IMR-90 (cell line): ENCODE measurements at places on chromosomes 5 and 9. TPM values are rescaled to one million over a fixed set of nuclear protein-coding genes. Genes with fewer than 3 reads are reported as not detected.
A peak's percentile ranks its signal among the peaks of the same experiment; 100 is the strongest.

- no peak for DNase-seq
Observed at GRCh38 chr5:141403387-141403786, 809 bp downstream of the PCDHGA9 start.

DNA sequence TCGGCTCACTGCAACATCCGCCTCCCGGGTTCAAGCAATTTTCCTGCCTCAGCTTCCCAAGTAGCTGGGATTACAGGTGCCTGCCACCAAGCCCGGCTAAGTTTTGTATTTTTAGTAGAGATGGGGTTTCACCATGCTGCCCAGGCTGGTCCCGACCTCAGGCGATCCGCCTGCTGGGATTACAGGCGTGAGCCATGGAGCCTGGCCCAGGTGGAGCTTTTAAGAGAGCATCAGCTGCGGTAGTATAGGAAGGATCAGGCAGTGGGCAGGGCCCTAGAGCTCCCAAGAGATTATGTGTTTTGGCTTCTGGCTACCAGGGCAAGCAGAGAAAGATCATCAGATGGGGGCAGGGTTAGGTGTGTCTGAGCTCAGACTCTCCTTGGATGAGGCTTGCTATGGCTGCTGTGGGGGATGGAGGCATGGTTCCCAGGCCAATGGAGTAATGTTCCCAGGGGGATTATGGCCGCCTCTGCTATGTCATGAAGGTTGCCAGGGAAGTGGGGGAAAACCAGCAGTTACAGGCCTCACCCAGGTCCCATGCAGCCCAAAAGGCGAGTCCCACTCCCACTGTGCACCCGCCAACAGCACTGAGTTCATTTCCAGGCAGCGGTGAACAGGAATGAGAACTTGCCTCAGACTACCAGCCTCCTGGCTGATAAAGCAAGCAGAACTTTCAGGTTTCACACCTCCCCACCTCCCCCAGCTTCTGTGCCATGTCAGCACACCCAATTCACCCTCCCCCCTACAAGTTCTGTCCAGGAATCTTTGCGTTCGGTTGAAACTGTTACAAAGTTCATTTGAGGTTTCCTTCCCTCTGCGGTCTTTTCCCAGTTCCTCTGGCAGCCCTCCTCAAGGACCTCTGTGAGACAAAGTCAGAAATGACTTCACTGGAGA is 507.6 kb downstream of the SPATA31D1 start:
- no peak for DNase-seq

DNA sequence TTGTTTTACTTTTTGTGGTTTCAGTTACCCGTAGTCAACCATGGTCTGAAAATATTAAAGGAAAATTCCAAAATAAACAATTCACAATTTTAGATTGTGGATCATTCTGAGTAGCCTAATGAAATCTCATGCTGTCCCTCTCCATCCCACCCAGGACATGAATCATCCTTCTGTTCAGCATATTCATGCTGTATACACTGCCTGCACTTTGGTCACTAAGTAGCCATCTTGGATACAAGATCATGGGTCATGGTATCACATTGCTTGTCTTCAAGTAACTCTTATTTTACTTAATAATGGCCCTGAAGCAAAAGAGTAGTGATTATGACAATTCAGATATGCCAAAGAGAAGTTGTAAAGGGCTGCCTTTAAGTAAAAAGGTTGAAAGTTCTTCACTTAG is 536.5 kb upstream of the ACO1 start:
- no peak for DNase-seq

The SLC1A3 gene
- 0.56 and 1.3 TPM in 2 replicates for total RNA-seq

- no peak for DNase-seq
Observed at GRCh38 chr5:67659288-67659687, 462.7 kb upstream of the CD180 start.

The ERMP1 gene
- total RNA-seq: 4.7 and 5.0 TPM in 2 replicates

The BARX1 gene
- total RNA-seq: not detected in 2 replicates

DNA sequence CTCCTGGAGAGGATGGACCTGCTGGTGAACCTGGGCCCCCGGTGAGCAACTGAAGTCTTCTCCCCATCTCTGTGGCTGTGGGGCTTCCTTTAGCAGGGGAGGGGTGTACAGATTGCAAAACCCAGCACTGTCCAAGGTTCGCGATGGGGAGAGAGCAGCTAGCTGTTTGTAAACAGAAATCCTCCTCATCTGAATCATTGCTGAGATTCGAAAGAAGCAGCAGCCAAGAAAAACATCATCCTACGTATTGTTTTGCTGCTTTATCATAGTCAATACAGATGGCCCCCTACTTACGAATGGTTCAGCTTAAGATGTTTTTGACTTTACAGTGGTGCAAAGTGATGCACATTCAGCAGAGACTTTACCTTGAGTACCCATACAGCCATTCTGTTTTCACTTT is 80.0 kb upstream of the TGFBR1 start:
- DNase-seq: peak; percentile 84

The TNPO1 gene
- 400 and 527 TPM in 2 replicates for total RNA-seq

The HMCN2 gene
- not detected in 2 replicates for total RNA-seq

DNA sequence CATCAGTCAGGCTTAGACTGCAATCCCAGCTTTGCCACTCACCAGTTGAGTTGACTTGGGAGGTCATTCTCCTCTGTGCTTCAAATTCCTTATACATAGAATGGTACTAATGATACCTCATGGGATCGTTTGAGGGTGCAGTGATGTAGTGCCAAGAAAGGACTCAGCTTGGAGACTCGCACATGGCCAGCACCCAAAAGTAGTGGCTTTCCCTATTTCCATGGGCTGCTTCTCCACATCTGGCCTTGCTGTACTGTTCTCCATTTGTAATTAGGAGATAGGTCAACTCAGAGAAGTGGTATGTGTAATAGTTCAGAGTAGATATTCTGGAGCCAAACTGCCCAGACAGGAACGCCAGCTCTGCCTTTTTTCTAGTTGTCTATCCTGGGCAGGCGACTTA is 5.5 kb downstream of the CCL19 start:
- no peak for DNase-seq

The C9orf152 gene
- not detected in 2 replicates for total RNA-seq

The TPPP gene
- total RNA-seq: under 0.01 TPM in 2 replicates

The PCDHA2 gene
- total RNA-seq: not detected in 2 replicates

GRCh38 chr9:90251316-90251715 is 391.3 kb downstream of the DIRAS2 start:
- no peak for DNase-seq

The ARAP3 gene
- total RNA-seq: 1.4 and 2.2 TPM in 2 replicates

The SLC6A7 gene
- under 0.01 TPM in 1 of 2 replicates, not detected in the other for total RNA-seq
